Endothelial cell of umbilical vein (primary cell): ENCODE measurements at places on chromosomes 16 and 17.

GRCh38 chr17:2770129-2770528 is 20.7 kb upstream of the CCDC92B start:
- no peak for DNase-seq

GRCh38 chr17:76191896-76192295 is 48.4 kb downstream of the RNF157 start:
- DNase-seq = no peak

DNA sequence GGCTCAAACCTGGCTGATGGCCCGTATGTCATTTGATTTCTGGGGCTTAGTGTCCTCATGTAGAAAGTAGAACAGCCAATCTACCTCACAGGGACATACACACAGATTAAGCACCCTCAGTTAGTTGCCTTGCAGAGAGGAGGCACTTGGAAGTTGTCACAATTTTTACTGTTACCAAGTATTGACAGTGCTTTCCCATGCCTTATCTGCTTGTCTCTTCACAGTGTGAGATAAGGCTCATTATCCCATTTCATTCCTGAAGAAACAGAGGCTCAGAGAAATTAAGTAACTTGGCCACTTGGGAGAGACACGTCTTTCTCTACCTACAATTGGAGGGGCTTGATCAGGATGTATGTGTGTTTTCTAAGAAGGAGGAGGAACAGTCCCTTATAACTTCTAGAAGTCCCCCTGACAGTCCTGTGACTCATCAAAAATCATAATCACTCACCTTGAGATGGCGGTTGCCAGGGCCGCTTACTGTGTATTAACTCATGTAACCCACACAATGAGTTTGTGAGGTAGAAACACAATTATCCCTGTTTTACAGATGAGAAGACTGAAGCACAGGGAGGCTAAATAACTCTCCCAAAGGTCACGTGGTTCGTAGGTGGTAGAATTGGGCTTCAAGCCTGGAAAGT is 56.9 kb upstream of the LHX1 start:
- DNase-seq = no peak

- peak; percentile 16 for DNase-seq
These were observed 4.8 kb downstream of the PRR11 start for GRCh38 chr17:59160157-59161025.
